ENCODE measurements at places on chromosomes 1 and 21. TPM values are rescaled to one million over a fixed set of nuclear protein-coding genes. Genes with fewer than 3 reads are reported as not detected.

GRCh38 chr1:167643441-167643840, 13.4 kb downstream of the RCSD1 start:
- no peak for DNase-seq

DNA sequence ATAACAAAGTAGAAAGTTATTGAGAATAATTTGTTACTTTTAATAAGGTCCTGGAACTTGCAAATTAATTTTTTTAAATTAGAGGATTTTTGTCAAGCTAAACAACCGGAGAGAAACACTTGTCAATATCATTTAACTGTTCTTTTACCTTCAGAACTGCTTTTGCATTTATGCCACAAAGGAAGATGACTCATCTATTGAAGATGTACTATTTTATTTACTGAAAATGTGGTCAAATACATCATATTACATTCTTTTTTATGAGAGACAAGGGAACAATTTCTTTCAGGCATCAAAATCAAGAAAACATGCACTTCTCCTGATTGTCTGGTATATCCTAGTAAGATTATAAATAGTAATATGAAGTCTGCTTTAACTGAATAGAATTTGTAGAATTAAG, 558.2 kb upstream of the PRMT6 start:
- no peak for DNase-seq

DNA sequence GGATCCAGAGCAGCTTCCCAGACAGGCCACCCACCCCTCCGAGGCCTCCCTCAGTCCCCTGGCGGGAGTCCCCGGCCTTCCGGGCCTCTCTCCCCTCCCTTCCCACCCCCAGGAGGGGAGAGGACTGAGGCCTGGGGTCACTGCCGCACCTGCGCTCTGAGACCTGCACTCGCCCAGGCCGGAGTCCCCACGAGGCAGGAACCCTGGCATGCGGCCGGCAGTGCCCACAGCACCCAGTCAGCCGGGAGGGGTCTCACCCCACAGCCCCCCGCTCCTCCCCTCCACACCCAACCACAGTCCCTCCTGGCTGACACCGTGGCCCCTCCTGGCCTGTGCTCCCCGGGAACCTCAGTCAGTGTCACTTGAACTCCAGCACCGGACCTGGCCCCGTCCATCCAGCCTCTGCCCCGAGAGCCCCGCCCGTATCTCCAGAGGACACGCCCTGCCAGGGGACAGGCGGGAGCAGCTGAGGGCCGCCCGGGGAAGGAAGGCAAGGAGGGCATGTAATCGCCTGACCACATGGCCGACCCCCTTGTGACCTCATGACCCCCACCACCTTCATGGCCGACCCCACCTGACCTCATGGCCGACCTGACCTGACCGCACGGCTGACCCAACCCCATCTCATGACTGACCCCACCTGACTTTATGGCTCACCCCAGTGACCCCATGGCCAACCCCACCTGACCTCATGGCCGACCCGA, 28.7 kb upstream of the TTLL10 start:
- DNase-seq, result no peak

GRCh38 chr1:165988275-165988674, 160.9 kb downstream of the UCK2 start:
- DNase-seq, result no peak

DNA sequence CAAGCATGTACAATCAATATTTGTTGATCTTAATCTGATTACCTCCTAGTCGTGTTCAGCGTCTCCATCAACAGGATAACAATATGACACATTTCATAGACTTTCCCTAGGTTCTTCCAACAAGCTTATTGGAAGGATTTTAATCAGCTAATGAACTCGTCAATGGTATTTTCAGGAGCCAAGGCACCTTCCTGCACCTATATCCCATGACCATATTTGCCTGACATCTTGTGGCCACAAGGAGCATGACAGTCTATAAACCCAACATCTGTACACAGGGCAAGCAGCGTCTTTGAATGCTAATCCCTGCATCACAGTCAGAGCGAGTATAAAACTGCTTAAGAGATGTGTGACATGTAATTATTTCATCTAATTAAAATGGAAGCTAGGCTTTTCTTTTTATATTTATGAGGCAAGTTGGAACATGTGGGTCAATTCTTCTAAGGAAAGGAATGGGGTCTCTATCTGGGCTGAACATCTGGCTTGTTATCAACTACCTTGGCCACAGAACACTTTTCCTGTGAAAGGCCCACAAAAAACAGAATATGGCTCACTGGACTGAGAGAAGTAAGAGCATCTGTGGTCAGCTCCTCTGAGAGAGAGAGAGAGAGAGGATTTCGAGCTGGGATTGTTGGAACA, 388.8 kb downstream of the NTNG1 start:
- DNase-seq, result no peak

GRCh38 chr1:118826669-118827068, 161.5 kb downstream of the TBX15 start:
- no peak for DNase-seq

DNA sequence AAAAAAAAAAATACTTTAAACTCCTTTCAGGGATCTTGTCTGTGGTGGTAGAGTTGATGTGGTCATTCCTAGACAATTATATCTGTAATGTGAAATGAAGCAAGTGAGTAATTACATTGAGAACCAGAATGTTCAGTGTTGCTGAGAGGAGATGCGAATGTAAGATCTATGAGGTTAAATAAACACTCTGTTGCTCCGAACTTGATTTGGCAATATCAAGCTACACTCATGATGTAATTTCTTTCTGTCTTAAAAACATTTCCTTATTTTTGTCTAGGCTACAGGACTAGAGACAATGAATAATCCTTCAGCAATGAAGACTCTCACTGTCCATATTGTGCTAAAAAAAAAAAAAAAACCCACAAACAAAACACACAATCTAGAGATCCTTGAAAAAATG, 63.1 kb upstream of the IGSF5 start:
- no peak for DNase-seq

DNA sequence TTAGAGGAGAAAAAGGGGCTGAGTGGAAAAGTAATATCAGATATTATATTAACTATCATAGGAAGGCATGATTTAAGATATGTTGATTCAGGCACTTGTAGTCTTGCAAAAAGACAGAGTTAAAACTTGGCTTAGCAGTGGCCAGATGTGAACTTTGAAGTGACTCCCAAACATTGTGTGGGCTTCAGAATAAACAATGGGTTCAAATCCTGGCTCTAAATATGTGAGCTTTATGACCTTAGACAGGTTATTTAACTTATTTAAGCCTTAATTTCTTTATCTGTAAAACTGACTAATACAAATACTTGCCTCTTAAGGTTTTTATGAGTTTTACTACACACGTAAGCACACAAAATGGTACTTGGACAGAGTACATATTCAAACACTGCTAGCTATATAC, 85.9 kb downstream of the TNFSF18 start:
- no peak for DNase-seq

GRCh38 chr1:244654108-244655038, 1.4 kb downstream of the DESI2 start:
- no peak for DNase-seq

- DNase-seq, result no peak
Measured at GRCh38 chr1:77400781-77401180, 119.0 kb downstream of the AK5 start.

DNA sequence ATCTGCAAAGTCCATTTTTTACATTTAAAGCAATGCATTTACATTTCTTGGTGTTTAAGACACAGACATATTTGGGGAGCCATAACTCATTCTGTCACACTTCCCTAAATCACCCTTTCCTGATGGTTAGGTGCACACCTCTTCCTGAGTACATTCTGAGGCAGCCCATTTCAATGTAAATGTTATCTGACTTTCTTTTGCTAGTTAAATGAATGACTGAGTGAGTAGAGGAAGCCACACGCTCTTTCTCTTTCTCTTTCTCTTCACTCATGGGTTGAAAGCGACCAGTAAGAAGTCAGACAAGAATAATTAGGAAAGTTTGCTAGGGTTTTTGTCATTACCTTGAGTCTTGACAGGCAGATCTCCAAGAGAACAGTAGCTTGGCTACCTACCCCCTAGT, 143.1 kb downstream of the S1PR1 start:
- no peak for DNase-seq

The CYP4B1 gene
- 22.5 TPM for total RNA-seq

The DTL gene
- total RNA-seq, result 0.21 TPM

The CERS2 gene
- total RNA-seq, result 96.8 TPM

The TENT5C gene
- total RNA-seq, result 9.4 TPM

The ATP13A2 gene
- total RNA-seq, result 18.1 TPM

The NEK7 gene
- 229 TPM for total RNA-seq

Data from heart right ventricle (tissue), 16 donors.